ENCODE measurements at places on chromosomes 2 and 18.

DNA sequence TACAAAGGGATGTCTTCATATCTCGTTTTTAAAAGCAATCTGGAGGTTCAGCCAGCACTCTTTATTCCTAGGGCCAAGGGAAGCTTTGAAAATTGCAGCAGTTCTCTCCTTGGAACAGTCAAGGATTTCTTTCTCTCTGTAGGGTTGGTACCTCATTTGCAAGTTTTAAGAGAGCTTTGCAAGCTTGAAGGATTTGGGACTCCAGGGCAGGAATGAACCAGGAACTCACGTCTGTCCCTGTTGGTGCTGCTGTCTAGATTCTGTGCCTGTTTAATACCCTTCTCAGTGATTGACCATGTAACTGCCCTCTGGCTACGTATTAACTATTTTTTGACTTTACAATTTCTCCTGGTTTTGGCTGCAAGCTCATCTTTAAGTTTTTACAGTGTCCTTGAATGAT is 262.5 kb upstream of the ST6GAL2 start:
- no peak for DNase-seq

DNA sequence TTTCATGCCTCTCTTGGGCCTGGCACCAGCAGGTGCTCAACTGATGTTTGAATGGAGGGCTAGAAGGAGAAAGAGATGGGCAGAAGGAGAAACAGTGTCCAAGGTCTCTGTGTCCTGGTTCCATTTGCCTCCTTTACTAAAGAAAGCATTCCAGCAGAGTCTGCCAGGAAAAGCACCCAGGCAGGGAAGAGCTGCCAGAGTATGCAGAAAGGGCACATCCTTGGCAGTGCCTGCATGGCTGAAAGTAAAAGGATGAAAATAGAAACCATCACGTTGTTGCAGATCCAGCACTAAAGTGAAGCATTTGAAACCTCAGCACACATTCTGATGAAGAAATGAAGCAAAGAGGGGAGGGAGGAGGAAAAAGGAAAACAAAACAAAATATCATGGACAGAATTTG is 142.2 kb downstream of the ESCO1 start:
- DNase-seq: no peak

DNA sequence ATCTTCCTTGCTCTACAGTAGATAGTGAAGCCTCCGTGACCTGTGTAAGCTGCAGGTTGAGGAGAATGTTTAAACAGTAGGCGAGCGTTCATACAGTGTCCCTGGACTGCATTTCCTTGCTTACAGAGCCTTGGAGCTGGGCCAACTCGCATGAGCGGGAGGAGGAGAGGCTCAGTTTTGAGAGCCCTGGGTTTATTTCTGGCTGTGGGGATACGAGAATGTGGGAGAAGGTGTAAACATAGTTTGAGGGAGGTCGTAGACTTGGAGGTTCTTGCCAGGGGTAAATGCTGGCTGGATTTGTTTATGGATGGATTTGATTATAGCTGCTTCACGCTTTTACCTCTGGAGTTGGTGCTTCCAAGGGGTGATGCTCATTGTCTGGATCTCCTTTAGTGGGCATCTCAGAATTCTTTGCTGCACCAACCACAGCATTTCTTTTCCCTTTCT is 20.8 kb downstream of the CRIM1 start:
- DNase-seq: no peak

DNA sequence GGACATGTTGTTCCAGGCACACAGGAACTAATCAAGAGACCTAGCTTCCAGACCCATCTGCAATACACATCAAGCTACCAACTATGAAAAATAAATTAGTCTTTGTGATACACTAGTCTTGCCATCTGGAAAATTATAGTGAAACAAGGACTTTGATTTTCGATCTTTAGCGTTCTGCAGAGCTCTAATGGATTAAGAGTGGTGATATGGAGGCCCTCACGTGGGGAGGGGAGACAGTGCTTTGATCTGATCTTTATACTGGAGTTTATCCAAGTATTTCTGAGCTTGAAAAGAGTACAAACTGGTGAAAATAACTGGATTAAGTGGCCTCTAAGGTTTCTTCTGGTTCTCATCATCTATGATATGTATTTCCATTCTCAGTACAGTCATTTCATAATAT is 273.4 kb upstream of the CDH7 start:
- no peak for DNase-seq

- no peak for DNase-seq
Observed at GRCh38 chr2:212392043-212392442, 146.6 kb downstream of the ERBB4 start.

GRCh38 chr2:217753460-217754200 is 249.2 kb downstream of the TNS1 start:
- DNase-seq: no peak

- DNase-seq: peak; percentile 4
Observed at GRCh38 chr2:191740016-191740419, 62.1 kb downstream of the NABP1 start.

- no peak for DNase-seq
Observed at GRCh38 chr2:3674066-3674845, 16.3 kb downstream of the ALLC start.

DNA sequence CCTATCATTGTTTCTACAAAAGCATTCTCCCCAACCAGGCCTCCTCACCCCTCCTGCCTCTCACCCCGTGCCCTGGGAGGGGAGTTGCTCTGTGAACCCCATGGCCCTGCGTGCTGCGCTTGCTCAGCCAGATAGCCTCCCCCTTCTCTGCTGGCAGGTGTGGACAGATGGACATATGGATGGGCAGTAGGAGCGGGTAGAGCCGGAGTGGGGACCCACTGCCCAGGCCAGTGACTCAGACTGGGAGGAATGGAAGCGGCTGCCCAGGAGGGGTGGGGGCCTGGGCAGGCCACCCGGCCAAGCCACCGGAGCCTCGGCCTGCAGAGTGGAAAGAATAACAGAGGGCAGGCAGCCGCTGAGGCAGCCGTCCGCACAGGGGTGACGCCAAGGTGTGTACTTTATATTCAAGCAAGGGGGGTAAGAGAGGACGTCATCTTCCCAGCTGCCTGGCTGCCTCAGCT is 8.7 kb downstream of the CYP26B1 start:
- no peak for DNase-seq

GRCh38 chr2:168650139-168650538 is 152.3 kb upstream of the NOSTRIN start:
- no peak for DNase-seq
